B cell (primary cell): ENCODE measurements at places on chromosomes 7 and 10.

- H3K27ac ChIP-seq = no peak overlapping the region
- no peak for DNase-seq
- H3K36me3 ChIP-seq = no peaks in the 10 kb centered on the region
- peaks cover 6% of the 10 kb centered on the region for H3K27me3 ChIP-seq
Observed at GRCh38 chr10:77160679-77161078, 476.9 kb downstream of the KCNMA1 start.

- no peaks in the 10 kb centered on the region for H3K27me3 ChIP-seq
- no peaks in the 10 kb centered on the region for H3K36me3 ChIP-seq
- no peak for DNase-seq
- no peak overlapping the region for H3K27ac ChIP-seq
- H3K4me1 ChIP-seq = no peaks in the 10 kb centered on the region
Observed at GRCh38 chr7:157120181-157120580, 18.5 kb upstream of the UBE3C start.

- no peaks in the 10 kb centered on the region for H3K27me3 ChIP-seq
- H3K4me3 ChIP-seq = no peak overlapping the region
- H3K27ac ChIP-seq = no peak overlapping the region
- no peaks in the 10 kb centered on the region for H3K36me3 ChIP-seq
- no peaks in the 10 kb centered on the region for H3K4me1 ChIP-seq
- DNase-seq = no peak
Observed at GRCh38 chr10:84499846-84500245, 171.5 kb downstream of the CCSER2 start.

DNA sequence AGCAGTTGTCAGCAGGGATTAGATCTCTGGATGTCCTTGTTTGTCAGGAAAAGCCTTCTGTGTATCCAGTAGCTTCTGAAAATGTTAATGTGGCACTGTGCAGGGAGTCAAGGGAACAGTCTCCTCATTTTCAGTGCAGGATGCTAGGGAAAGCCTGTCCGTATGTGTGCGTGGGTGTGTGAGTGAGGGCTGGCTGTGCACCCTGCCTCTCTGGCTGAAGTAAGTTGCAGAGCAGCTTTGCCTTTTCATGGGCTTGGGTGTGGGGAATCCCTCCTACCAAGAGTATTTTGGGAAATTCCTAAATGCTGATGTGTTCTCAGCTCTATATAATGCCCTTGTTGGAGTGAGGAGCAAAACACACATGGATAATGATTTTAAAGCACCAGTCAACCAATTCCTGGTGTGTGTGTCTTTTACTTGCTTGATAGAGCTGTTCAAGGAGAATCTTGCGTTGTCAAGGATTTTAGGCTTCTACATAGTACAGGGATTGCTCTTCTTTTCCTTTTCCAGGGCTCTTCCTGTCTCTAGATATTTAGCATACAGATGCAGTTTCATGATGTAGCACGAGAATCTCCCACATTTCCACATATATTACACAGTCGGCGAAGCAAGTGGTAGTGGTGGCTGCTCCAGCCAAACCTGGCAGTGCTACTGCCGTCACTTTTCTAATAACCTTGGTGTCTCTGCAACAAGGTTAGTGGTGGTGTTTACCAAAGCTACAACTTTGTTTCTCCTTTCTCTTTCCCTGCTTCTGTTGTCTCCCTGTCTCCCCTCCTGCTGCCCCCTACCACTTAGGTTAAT lies 92.8 kb downstream of the MCU start:
- H3K27ac ChIP-seq = no peak overlapping the region
- DNase-seq = no peak
- H3K27me3 ChIP-seq = no peaks in the 10 kb centered on the region
- H3K36me3 ChIP-seq = no peaks in the 10 kb centered on the region
- H3K4me1 ChIP-seq = no peaks in the 10 kb centered on the region

DNA sequence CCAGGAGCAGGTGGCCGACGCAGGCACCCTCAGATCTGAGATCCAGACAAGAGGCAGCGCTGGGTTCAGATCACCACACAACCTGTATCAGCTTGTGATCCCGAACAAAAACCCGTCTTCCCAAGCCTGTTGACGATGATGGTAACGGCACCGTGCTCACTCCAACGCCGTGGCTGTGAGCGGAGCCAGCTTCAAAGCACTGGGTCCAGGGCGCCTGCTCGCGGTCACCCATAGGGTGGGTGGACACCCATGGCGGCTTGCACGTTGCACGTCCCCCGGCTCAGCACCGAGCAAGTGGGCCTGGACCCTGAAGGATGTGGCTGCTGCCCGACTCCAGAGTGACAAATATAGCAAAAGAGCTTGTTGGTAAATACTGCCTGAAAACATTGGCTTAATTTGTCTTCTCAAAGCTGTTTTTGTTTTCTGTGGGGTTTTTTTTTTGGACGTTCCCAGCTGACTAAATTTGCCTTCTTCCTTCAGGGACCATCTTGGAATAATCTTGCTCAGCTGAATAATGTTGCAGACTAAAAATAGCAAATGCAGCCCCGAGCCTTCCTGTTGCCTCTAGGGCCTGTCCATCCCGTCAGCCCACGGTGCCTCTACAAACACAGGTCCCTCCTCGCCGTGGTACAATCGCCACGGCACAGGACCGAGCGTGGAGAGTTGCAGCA lies 41.0 kb downstream of the FOXK1 start:
- no peak for DNase-seq
- H3K4me1 ChIP-seq = peaks cover 33% of the 10 kb centered on the region
- no peak overlapping the region for H3K4me3 ChIP-seq
- peaks cover 13% of the 10 kb centered on the region for H3K36me3 ChIP-seq
- H3K27ac ChIP-seq = no peak overlapping the region

- H3K36me3 ChIP-seq = no peaks in the 10 kb centered on the region
- no peaks in the 10 kb centered on the region for H3K27me3 ChIP-seq
- H3K4me1 ChIP-seq = no peaks in the 10 kb centered on the region
- no peak for DNase-seq
- H3K27ac ChIP-seq = no peak overlapping the region
- H3K4me3 ChIP-seq = no peak overlapping the region
Observed at GRCh38 chr7:38007096-38007495, 86.7 kb downstream of the EPDR1 start.

GRCh38 chr7:130486114-130486953 lies 5.6 kb upstream of the MEST start:
- no peaks in the 10 kb centered on the region for H3K27me3 ChIP-seq
- no peaks in the 10 kb centered on the region for H3K36me3 ChIP-seq
- H3K4me3 ChIP-seq = no peak overlapping the region
- no peak overlapping the region for H3K27ac ChIP-seq
- peaks cover 22% of the 10 kb centered on the region for H3K4me1 ChIP-seq

DNA sequence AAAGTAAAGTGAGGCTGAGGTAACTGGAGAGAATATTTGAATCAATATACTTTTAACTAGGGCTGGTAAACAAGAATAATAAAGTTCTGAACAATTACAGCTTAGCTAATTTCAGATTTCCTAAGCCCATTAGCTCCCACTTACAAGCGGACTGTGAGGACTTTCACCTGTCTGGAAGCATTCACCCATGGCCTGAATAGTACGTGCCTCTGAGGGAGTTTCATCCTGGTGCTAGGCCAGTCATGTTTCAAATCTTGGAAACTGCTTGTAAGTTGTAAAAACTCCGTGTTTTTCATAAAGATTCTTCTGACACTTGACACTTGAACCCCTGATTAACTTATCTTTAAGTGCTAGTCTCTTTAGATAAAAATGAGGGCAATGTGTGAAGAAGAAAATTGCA lies 975.2 kb upstream of the GHITM start:
- H3K36me3 ChIP-seq = no peaks in the 10 kb centered on the region
- DNase-seq = no peak
- no peak overlapping the region for H3K4me3 ChIP-seq
- no peaks in the 10 kb centered on the region for H3K27me3 ChIP-seq
- H3K4me1 ChIP-seq = no peaks in the 10 kb centered on the region
- no peak overlapping the region for H3K27ac ChIP-seq

DNA sequence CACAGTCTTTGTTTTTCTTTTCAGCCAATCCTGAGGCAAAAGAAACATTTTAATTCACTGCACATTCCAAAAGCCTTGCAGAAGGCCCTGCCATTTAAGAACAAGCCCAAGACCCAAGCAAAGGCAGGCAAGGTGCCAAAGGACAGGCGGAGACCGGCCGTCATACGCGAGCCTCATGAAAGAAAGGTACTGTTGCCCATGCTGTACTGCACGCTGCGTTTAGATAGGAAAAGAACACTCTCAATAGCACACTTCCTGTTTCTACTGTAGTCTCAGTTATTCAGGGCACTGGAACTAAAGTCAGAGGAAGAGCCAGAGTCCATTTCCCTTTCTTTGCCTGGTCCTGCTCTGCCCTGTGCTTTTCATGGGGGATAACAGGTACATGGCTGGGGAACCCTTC lies 47.6 kb downstream of the BMS1 start:
- no peaks in the 10 kb centered on the region for H3K27me3 ChIP-seq
- H3K27ac ChIP-seq = no peak overlapping the region
- no peaks in the 10 kb centered on the region for H3K4me1 ChIP-seq
- H3K4me3 ChIP-seq = no peak overlapping the region
- DNase-seq = no peak

DNA sequence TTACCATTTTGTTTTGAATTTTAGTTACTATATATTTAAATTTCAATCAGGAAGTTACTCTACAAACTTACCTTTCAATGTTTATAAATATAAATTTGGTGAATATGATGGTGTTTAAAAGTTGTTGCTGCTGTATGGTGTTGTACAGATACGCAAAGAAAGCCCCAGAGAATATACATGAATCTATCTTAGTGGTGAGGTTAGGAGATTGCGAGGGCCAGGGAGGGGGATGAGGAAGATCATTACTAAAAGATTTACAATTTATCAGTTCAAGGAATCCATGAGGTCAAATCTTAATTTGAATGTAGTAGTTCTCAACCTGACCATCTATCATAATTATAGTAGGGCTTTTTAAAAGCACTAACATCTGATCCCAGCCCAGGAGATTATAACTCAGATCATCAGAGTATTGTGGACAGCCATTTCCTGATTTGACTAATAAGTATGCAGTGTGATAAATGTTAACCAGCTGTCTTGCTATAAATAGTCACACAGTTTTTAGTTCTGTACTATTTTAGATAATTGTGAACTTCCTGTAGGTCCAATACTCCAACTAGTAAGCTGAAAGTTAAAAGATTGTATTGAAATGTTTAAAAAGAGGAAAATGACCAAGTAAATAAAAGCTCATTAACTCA lies 23.6 kb downstream of the FAM3C start:
- H3K36me3 ChIP-seq = peaks cover 12% of the 10 kb centered on the region
- DNase-seq = peak; percentile 64
- H3K27me3 ChIP-seq = no peaks in the 10 kb centered on the region
- peaks cover 87% of the 10 kb centered on the region for H3K4me1 ChIP-seq
- H3K27ac ChIP-seq = peak overlapping the region; percentile 94

DNA sequence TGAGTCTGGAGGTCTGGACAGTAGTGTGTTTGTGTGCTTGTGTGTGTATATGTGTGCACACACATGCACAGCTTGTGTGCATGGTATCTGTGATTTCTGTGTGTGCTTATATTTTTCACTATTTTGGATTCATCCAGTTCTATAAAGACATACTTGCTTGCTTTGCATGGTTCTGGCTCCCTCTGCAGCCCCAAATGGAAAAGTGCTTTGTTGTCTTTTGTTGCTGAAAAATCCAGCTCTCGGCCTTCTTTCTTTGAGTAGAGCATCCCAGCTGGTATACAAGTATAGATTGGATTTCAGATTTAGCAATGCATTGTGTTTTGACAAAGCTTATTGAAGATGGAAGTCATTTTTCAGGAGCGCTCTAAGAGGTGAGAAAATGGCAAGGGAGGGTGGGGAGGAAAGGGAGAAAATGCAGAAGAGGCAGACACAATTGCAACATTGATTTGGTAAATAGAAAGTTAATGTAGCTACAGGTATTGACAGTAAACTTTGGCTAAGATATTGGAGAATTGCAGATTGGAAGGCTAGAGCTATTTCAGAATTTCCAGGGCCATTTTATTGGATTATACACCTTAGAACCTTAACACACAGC lies 333.9 kb downstream of the AUTS2 start:
- no peak overlapping the region for H3K4me3 ChIP-seq
- H3K27me3 ChIP-seq = no peaks in the 10 kb centered on the region
- DNase-seq = peak; percentile 40
- no peak overlapping the region for H3K27ac ChIP-seq

DNA sequence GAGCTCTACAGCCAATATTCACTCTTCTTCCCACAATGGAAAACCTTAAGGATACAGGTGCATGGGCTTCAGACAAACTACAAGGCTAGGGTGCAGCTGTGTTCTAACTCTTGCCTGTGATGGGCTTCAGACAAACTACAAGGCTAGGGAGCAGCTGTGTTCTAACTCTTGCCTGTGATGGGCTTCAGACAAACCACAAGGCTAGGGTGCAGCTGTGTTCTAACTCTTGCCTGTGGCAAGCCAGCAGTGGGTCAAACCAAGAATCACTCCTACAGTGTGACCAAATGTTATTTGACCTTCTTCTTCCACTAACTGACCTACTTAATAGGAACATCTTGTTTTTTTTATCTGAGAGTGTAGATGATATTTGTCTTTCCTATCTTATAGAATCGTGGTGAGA lies 7.4 kb downstream of the SORCS1 start:
- H3K4me3 ChIP-seq = no peak overlapping the region
- DNase-seq = no peak
- no peaks in the 10 kb centered on the region for H3K27me3 ChIP-seq
- no peak overlapping the region for H3K27ac ChIP-seq

GRCh38 chr10:48699011-48699627 lies 14.4 kb downstream of the WDFY4 start:
- DNase-seq = no peak
- peak overlapping the region; percentile 3 for H3K27ac ChIP-seq
- no peak overlapping the region for H3K4me3 ChIP-seq
- H3K4me1 ChIP-seq = peaks cover 85% of the 10 kb centered on the region

GRCh38 chr7:36661135-36661840 lies 63.0 kb downstream of the AOAH start:
- H3K36me3 ChIP-seq = peaks cover 1% of the 10 kb centered on the region
- no peak overlapping the region for H3K4me3 ChIP-seq
- DNase-seq = no peak
- no peaks in the 10 kb centered on the region for H3K27me3 ChIP-seq

DNA sequence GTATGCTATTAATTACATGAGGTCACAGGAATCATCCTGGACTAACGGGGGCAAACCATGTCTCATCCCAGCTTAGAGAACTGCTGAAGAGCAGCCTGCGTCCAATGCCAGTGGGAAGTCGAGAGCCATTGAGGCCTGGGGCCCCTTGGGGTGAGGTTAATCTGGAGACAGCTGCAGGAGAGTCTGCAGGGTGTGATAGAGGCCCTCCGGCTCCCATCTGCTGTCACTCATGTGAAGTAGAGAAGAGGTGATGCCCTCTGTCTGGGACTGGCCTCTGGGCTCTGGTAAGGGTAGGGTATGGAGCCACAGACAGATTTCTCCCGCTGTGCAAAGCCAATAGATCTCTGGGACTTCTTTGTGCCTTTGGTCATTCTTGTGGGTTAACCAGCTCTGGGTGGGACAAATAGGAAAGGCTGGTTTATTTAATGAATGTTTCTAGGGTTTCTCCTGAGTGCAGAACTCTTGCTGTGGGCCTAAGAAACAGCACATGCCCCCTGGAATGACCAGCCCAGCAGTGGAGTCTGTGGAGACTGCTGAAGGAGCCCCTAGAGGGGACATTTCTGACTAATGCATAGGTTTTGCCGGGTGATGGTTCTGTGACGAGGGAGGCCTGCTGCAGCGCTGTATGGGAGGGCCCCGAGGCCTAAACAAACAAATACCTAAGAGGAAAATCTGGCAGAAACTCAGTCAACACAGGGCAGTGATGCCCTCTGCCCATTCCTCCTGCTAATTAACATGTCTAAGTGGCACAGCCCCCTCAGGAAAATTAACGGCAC lies 34.5 kb downstream of the CRHR2 start:
- no peak overlapping the region for H3K27ac ChIP-seq
- DNase-seq = no peak
- H3K4me3 ChIP-seq = no peak overlapping the region
- no peaks in the 10 kb centered on the region for H3K36me3 ChIP-seq

- peaks cover 64% of the 10 kb centered on the region for H3K4me1 ChIP-seq
- no peaks in the 10 kb centered on the region for H3K27me3 ChIP-seq
- peak overlapping the region; percentile 32 for H3K4me3 ChIP-seq
- no peaks in the 10 kb centered on the region for H3K36me3 ChIP-seq
- DNase-seq = no peak
- H3K27ac ChIP-seq = peak overlapping the region; percentile 87
Observed at GRCh38 chr7:131105294-131105798, 222.3 kb upstream of the MKLN1 start.
